Activated naive CD4-positive, alpha-beta T cell (primary cell): ENCODE measurements at places on chromosomes 5 and 9.

GRCh38 chr5:176809544-176810080 is 747 bp upstream of the UNC5A start:
- no peak for DNase-seq

DNA sequence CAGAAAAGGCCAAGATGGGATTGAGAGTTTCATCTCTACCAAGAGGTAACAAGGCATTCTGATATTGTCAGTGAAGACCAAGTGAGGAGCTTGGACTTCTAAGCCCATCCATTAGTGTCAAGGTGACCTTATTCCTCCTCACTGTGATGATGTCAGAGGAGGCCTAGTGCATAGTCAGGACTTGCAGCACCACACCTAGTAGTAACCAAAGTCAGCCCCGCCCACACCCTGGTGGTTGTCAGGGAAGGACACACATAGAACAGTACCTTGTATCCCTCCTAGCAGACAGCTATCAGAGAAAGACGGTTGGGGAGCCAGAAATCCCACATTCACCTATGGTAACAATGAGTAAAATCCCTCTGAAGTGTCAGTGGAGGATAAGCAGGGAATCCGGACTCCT is 111.7 kb downstream of the AP3B1 start:
- DNase-seq, result no peak

DNA sequence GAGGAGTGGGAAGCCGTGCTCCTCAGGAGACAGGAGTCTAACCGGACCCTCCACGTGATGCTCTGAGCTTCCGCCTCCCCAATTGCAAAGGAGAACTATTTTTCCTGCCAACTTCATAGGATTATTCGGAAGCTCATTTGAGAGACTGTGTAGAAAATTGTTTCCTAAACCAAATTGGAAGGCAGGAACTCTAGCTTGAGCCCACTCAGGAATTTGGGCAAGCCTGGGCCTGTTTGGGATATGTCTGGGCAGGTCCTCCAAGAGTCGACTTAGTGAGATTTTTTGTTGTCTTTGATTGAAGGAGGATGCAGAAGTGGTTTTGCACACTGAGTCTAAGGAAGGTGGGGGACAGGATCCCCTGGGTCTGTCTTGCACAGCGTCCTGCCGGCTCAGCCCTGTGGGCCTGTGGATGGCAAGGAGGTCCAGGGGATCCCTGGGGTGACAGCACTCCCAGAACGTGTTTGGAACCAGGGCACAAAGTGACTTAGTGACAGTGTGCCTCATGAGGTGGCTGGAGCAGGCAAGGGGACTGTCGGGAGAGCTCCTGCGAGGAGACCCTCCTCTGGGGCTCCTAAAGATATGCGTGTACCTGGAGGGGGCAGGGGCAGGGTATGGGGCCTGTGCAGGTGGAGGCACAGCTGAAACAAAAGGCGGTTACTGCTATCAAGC is 283.3 kb downstream of the NSG2 start:
- DNase-seq, result no peak

DNA sequence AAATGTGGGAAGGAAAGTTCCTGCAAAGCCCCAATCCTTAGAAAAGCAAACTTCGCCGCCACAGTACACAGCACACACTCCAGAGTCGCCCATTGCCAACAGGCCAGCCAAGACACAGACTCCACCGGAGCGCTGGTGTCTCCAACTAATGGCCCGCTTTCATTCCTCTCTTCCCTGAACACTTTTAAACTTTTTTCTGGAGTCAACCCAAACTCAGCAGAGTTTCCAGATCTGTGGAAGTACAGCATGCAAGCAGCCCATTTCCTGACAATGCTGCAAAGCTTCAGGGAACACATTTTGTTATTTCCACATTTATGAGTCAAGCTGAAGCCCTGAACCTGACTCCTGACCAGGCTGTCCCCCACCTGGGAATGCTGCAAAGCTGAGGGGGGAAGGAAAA is 351.9 kb downstream of the NFIB start:
- DNase-seq, result no peak

DNA sequence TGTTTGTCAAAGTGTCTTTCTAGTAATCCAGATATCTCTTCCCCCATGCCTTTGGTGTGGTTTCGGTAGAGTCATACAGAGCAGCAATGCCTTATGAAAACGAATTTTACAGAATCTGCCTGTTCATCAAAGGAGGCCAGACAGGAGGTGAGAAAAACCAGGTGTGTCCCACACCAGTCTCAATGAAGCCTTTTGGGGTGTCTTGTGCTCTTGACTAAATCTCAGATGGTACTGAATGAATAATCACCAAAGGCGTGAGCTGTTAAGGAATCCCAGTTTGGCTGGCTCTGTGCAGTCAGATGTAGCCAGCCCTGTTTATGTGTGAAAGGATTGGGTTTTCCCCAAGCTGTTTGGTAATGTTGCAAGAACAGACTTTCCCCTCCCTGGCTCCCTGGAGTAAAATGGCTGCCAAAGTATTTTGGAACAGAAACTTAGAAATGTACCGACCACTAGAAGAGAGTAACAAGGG is 70.8 kb upstream of the CDKN2B start:
- no peak for DNase-seq

DNA sequence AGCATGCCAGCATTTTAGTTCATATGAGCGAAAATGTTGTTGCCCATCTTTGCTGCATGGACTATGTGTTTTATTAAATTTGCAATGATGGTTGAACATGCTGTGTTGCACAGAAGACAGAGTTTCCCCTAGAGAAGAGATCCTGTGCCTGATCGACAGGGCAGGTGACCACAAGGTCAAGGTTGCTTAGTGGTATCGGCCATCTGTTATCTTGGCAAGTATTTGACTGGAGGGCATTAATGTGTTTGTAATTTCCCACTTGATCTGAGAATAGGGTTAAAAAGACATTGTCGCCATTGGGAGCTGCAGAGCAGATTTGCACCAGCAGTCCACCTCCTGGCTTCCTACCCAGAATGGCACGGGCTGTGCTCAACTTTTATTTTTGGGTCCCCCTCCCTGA is 1523.6 kb upstream of the WWC1 start:
- no peak for DNase-seq

- no peak for DNase-seq
These were observed 26.7 kb downstream of the FOXI1 start for GRCh38 chr5:170132269-170132975.

DNA sequence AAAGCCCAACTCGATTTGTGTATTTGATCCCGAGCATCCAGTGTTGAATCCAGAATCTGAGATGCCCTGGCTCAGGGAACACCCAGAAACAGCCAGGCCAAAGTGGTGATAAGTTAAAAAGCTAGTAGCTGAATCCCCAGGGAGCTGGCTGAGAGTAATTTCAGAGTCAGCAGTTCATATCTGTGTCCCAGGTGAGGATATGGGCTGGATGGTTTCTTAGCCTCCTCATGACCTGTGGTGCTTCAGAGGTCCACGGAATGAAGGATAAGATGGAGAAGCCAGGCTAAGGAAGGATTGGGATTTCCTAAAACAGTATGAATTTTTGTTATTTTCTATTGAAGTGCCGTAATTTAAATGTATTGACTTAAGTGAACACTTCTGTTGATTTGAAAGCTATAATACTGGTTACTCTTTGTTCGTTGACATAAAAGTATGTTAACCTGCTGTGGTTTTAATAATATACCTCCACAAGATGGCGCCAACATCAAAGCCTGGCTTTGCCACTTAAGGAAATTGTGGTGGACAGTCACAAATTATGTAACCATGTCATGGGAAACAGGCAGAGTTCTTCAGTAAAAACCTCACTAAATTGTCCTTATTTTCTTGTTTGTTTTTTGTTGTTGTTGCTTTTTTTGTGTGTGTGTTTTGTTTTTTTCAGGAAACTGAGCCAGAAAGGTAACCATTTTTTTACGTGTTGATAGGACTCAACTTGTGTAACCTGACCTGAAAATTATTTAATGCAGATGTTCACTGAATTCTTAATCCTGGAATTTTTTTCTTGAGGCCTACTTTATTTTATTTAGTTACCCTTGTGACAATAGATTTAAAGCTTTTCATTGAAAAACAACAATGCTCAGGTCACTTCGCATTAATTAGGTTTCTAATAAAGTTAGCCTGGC is 11.4 kb downstream of the MTAP start:
- DNase-seq, result no peak

DNA sequence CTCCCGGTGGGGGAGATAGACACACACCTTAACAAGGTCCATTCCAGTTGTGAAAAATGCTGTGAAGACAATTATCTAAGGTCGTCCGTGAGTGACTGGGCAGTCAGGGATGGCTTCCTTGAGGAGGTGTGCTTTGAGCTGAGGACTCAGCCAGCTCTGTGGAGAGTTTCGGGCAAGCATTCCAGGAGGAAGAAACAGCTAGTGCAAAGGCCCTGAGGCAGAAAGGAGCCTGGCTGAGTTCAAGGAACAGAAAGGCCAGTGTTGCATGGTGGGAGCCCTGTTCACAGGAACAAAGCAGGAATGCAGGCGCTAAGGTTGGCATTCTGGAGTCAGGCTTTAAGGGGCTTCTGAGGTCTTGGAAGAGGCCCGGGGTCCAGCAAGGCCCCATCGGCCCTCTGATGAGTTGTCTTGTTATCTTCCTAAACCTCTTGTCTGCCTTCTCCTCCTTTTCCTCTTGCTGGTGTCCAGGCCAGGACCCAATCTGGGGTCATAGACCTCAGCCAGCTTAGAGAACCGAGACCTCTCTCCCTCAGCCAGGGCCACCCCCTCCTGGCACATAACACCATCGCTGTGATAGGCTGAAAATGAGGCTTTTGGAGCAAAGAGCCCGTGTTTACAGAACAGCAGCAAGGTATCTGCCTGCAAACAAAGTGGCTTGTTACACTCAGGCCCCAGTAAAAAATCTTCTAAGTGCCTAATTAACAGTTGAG is 270.2 kb upstream of the MVB12B start:
- no peak for DNase-seq

DNA sequence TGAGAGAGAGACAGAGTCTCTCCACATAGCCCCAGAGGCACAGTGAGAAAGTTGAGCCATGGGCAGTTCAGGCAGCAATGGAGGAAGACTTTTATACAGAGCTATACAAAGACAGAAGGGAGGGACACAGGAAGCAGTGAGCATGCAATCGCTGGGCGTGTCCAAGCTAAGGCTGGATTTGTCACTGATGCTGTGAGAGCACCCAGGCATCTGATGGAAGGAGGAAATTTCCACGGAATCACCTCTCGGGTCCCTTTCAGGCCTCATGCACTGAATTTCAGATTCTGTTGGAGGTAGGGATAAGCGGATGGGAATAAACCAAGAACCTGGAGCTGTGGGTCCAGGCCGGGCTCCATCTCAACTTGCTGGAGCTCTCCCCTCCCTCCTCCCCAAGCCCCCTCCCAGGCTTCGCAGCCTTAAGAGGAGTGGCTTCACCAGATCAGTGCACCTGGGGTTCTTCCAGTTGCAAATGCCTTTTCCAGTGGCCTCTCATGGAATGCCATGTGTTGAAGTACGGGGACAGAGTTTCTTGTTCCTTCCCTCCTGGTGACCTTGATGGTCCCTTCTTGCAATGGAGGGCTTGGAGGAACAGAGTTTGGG is 114.8 kb upstream of the ALDH1B1 start:
- no peak for DNase-seq

- DNase-seq, result no peak
These were observed 26.8 kb upstream of the PPP2CA start for GRCh38 chr5:134252671-134253070.

- DNase-seq, result no peak
These were observed 711 bp downstream of the PGGT1B start for GRCh38 chr5:115262011-115262320.

DNA sequence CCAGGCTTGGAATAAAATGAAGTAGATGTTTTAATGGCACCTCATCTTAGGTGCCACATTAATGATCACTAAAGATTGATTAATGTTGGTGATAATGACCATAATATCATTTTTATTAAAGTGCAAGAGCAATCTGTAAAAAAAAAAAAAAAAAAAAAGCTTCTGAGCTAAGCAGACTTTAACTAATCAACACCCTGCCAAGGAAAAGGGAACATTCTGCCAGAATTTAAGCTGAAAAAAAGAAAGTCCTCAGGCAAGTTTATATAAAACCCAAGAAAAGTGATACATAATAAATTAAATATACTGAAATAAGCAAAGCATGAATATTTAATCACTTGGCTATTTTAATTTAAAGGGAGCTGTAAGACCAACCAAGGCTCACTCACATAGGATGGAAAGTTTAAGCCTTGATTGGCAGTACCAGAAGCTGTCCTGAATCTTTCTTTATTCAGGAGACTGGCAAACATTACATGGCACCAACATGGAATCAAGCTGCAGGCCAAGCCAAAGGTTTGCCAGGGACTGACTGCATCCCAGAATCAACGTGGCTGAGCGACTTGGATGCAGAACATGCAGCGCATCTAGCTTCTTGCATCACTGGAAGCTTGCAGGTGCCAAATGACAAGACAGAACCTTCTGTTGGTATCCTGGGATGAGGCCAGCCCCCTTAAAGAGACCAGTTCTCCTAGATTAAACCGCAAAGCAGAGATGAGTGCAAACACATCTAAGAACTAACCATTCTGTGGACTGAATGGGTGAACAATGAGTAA is 413.6 kb downstream of the ENC1 start:
- no peak for DNase-seq
